ENCODE measurements at places on chromosomes 5 and 9. TPM values are rescaled to one million over a fixed set of nuclear protein-coding genes. Genes with fewer than 3 reads are reported as not detected.

The IRX2 gene
- 1.1 TPM for polyA plus RNA-seq

The CARD9 gene
- polyA plus RNA-seq: 1.5 TPM

The ITK gene
- not detected for polyA plus RNA-seq

DNA sequence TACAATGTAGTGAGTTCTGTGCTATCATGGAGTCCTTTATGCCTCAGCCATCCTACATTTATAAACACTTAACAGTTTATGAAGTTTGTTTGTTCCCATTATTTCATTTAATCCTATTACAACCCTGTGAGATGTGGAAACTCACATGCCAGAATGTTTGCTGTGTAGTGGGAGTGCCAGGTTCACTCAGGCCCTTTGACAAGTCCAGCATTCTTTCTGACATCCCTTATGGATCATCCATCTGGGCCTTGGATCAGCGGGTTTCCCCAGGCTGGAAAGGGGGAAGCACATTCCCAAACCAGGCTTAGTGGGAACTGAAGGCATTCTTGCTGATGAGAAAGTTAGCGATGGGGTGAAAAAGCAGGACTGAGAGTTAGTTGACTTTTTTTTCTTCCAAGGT is 128.1 kb upstream of the OTULINL start:
- DNase-seq: no peak

- DNase-seq: peak; percentile 22
These were observed 703.5 kb upstream of the WWC1 start for GRCh38 chr5:167587772-167588437.

DNA sequence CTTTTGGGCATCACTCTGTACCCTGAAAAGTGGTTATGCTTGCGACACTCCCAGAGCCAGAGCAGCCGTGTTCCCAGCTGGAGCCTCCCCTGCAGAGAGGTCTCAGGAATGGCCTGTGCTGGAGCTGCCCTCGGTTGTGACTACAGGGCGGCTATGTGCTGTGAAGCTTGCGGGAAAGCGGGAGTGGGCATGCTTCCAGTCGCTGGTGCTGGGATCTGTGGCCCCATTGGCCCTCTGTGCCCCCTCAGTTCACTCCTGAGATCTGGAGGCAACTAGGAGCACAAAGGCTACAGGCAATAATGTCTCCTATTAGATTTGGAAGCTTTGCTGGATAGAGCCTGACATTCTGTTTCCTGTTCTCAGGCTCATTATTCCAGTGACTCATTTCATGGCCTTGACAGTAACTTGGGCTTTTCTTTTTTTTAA is 56.9 kb downstream of the GPR107 start:
- DNase-seq: peak; percentile 59

- DNase-seq: no peak
These were observed 139.8 kb downstream of the COL23A1 start for GRCh38 chr5:178450121-178451028.

- DNase-seq: no peak
These were observed 7.9 kb upstream of the IL3 start for GRCh38 chr5:132052520-132052919.

- DNase-seq: peak; percentile 71
These were observed 202.4 kb upstream of the ZNF618 start for GRCh38 chr9:113673726-113674125.

DNA sequence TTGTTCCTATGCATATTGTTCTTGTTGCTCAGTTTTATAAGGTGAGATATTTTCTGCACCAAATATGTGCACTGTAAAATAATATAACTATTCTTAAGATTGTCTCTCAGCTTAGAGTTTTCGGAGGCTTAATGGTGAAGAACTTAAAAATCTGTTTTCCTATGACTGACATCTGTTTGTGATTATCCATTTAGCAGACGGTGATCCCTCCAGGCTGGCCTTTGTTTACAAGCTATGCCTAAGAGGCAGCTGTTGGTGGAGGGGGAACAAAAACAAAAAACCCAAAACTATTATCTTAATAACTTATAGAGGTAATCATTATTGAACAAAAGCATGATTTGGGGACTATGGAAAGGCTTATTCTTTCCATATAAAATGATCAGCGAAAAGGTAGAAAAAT is 658 bp downstream of the PDCD1LG2 start:
- DNase-seq: peak; percentile 41

- DNase-seq: no peak
These were observed 137.7 kb downstream of the WDR41 start for GRCh38 chr5:77354454-77354853.

GRCh38 chr9:7570107-7570720 is 229.4 kb downstream of the DMAC1 start:
- DNase-seq: peak; percentile 33

- no peak for DNase-seq
These were observed 23.6 kb upstream of the CEP72 start for GRCh38 chr5:588406-588995.

DNA sequence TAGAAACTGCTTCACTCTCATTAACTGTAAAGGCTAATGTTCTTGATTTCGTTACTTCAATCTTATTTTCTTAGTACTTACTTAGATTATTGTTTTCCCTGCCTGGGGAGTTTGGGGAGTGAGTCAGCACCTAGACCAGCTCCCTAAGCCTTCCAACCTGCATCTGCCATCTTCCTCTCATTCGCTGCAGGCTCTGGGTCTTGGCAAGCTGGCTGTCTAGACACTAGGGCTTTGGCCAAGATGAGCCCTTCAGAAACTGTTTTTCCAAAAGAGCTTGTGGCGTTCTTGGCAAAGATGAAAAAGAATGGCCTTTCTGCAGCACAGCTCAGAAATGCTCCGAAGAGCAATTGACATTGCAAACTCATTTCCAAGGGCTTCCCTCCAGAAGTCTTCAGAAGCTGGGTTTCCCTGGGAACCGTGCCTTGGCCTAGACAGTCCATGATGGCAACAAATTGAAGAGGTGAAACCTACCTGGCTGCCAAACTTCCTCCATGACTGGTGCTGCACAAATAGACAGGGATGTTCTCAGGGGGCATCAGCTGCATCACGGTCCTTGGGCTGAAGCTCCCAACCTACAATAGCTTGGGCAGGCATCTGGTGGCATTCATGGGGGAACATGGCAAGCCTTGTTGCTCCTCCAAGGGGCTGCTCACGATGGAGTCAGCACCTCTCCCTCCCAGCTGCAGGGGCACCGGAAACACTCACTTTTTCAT is 76.6 kb downstream of the NSUN2 start:
- DNase-seq: no peak

DNA sequence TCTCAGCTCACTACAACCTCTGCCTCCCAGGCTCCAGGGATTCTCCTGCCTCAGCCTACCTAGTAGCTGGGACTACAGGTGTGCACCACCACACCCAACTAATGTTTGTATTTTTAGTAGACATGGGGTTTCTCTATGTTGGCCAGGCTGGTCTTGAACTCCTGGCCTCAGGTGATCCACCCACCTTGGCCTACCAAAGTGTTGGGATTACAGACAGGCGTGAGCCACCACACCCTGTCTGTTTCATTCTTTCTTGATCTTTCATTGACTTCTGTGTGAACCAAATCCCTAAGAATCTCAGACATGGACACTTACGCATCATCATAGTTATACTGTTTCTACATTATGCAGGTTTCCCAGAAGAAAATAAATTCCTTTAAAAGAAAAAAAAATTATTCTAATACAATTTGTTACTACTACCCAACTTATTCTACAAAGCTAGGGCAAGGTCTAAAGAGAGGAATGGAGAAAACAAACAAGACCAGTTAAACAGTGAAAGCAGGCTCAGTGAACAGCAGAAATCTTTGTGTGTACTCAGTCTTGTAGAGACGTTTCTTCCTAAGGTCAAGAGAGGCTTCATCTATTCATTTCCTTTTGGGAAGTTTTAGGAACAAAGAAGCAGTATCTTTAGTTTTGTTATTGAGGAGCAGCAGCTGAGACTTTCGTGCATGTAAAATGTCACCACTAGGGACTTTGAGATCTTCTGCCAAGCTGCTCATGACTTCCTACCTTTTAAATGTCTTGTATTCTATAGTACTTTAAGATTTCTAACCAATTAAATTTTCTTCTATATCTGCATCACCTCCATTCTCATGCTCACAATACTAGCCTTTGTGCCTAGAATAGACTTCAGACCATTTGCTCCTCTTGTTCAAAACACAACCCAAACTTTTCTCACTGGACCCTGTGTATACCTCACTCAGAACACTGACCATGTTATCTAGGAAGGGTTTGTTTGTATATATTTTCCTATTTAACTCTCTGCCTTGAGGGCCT is 5.6 kb upstream of the HMGCR start:
- no peak for DNase-seq

DNA sequence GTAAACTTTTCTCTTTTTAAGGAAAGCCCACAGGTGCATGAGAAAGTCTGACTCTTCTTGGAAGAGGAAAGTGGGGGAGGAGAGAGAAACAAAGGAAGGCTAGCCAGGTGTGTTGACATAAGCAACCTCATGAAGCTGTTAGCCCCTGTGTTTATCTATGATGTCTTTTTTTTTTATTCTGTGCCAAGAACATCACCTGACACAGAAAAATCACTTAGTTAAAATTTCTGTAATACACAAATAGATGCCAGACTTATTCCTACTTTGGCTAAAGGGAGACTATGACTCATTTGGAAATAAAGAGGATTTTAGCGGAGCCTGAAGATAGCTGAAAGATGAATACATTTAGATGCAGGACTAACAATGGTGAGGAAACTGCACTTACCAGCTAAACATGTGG is 58.3 kb downstream of the BAAT start:
- DNase-seq: no peak

DNA sequence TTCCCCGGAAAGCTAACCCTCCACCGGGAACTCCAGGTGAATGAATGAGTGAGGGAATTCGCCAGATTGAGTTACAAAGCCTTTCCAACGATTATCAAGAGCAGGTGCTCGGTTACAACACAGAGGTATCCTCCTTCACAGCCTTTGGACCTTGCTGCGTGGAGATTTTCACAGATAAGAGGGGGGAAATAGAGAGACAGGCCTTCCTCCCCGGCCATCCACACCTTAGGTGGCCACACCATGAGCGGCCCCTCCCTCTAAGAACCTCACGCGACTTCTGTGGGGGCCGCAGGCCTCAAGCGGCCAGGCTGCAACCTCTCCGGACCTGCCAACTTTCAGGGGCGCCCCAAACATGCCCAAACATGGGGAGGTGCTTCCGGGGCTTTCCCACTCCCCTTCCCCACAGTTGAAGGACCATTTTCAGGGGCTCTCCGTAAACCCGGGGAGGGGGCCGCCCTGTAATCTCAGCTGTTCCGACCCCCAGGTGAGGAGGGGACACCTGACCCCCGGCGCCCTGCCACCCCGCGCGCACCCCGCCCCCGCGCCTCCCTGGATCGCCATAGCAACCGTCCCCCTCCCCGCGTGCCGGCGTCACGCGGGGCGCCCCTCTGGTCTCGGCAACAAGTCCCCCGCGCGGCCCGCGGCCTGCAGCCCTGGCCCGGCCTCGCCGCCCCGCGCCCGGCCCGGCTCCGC is 603 bp downstream of the DENND1A start:
- no peak for DNase-seq

GRCh38 chr5:94969174-94969573 is 315.7 kb downstream of the MCTP1 start:
- DNase-seq: peak; percentile 18

DNA sequence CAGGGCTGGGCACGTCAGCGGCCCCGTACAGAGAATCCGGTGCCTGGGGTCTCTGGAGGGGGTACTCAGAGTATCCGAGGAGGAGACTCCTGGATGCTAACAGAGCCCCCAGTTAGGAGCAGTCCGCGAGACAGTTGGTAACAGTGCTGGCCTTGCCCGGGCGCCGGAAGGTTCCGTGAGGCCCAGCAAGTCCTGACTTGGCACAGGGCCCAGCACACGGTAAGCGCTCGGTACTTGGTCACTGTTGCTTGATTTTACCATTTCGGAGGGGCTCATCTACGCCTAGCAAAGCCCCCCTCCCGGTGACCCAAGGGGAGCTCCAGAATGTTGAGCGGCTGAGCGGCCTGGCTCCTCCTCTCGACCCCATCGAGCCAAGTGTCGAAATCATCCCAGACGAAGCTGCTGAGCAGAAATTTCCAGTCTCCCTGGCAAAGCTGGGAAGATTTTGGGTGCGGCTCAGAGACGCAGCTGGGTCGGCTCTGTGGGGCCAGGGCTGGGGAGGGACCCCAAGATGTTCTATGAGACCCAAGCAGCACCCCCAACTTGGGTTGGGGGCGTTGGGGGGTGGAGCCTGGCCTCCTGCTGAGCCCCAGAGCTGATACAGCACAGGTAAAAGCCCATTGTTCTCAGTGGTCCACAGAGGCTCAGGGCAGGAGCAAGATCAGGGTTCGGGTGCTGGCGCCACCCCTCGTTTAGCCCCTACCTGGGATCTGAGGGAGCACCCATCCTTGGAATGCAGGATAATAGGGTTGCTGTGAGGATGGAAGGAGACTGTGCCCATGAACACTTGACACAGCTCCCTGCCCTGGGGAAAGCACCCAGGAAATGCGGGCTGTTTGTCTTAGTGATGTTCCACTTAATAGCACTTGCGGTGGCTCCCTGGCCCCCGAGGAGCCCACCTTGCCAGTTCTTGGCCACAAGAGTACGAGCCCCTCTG is 137.2 kb downstream of the C9orf50 start:
- DNase-seq: peak; percentile 85

DNA sequence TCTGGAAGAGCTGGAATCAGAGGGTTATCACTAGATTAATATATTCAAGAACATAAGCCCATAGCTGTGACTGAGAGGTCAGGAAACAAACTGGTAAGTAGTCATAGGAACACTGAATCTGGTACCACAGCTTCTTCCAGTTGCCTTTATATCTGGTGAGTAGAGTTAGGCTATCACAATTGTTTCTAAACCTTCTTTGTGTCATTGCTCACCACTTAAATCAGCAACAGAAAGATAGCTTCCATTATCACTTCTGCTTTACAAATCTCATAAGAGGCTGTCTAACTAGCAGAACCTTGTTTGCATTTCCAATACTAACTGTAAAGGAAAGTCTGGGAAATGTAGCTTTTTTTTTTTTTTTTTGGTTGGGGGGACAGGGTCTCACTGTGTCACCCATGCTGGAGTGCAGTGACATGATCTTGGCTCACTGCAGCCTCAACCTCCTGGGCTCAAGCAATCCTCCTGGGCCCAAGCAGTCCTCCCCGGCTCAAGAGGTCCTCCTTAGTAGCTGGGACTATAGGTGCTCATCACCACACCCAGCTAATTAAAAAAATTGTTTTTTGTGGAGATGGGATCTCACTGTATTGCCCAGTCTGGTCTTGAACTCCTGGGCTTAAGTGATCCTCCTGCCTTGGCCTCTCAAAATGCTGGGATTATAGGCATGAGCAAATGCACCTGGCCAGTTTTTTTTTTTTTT is 22.0 kb downstream of the CDC42SE2 start:
- DNase-seq: no peak

- DNase-seq: no peak
These were observed 10.6 kb upstream of the TMEM38B start for GRCh38 chr9:105683688-105684275.

DNA sequence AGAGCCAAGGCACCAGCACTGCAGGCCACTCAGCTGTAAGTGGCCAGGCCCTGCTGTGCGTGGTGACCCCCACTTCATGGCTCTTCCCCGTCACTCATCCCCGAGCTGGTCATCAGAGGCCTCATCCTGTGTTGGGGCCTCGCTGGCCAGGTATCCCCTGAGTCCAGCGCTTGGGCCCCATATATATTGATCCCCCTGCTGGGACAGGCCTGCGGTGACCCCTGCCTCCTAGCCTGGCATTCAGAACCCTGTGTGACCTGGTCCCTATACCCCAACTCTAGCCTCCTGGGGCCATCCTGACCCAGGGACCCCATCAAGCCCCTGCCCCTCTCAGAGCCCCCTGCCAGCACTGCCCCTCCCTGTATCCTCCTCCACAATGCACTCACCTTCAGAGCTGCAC is 12.7 kb downstream of the GBGT1 start:
- no peak for DNase-seq

All from IMR-90 (cell line).